ENCODE measurements at places on chromosomes 3 and 15.
A peak's percentile ranks its signal among the peaks of the same experiment; 100 is the strongest.

- no peak for DNase-seq
Measured at GRCh38 chr15:91603384-91604080, 250.0 kb upstream of the SLCO3A1 start.

- no peak for DNase-seq
Measured at GRCh38 chr3:86737517-86737916, 253.4 kb downstream of the VGLL3 start.

DNA sequence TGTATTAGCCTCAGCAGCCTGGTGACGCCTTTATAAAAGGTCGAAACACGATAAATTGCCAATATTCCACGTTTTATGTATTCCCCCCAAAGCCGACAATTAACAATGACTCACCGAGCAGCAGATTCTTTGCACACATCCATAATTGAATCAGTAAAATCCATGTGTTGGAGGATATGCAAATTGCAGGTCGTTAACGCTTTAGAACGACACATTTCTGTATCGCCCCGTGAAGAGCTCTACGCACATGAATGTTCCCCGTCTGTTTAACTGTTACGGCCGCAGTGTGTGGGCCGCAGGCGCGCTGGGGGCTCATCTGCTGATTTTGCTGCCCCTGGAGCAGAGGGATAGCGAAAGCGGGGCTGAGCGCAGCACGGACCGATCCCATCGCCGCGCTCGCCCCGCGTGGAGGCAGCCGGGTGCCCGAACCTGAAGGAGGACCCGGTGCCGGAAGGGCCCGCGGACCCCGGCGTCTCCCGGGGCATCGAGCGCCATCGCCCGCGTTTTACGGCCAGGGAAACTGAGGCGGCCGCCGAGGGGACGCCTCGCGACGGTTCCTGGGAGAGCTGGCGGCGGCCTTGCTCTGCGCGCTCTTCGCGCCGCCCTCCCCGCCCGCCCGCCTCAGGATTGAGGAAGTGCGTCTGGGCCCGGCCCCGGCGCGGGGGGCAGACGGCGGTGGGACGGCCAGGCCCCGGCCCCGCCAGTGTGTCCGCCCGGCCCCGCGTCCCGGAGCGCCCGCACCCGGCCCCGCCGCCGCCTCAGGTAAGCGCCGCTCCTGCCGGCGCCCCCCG, at the start of gene LRRK1:
Gene LRRK1, plus strand, starts transcription at position 668 of the 791 bp plus-strand sequence. CDS start 5,276 bp downstream, outside the sequence.
- peak; percentile 53 for DNase-seq

- DNase-seq = no peak
Measured at GRCh38 chr3:72784226-72784625, 64.0 kb downstream of the SHQ1 start.

DNA sequence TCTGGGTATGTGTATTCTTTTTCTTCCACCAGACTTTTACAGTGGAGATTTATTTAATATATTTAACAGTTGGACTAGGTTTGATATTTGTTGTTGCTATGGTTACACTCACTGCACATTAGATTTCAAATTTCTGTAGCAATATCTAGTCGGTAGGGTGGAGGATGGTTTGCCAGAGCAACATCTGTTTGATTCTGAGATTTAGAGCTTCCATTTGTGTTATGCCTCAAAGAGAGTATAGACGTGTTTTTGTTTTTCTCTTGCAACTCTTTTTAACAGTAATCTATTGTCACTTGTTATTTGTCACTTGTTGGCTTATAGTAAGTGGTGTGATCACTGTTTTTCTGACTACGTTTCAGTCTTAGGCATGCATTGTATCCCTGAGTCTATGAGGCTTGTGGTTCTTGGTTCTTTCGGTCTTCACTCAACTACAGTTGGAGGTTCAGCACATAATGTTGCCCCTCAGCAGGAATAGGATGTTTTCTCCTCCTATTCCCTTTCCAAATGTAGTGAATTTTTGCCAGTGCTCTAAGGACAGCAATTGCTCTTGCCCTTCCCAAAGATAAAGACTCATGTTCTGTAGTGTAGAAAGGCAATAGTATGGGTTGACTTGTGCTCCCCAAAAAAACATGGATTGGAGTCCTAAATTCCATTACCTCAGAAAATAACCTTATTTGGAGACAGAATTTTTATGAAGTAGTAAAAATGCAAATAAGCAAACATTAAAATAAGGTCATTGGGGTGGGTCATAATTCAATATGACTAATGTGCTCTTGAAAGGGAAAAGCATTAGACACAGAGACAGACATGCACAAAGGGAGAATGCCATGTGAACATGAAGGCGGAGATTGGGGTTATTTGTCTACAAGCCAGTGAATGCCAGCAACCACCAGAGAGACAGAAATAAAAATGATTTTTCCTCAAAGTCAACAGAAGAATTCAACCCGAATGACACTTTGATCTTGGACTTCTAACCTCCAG, 692.1 kb downstream of the DIPK2A start:
- no peak for DNase-seq

DNA sequence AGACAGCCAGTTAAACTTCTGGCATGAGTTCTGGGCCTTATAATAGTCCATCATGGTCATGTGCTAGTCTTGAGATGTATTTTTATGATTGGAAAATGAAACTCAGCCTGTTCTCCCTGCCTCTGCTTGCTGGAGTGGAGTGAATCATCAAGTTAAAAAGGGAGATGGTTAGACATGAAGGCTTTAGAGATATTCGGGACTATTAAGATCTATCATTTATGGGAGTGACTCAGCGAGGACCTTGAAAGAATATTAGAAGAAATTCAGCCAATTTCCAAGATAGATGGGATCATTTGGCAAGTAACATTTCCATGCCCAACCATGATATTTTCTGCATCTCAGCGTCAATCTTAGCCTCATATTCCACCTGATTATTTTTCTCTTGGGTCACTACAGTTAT, 79.8 kb downstream of the AGBL1 start:
- no peak for DNase-seq

DNA sequence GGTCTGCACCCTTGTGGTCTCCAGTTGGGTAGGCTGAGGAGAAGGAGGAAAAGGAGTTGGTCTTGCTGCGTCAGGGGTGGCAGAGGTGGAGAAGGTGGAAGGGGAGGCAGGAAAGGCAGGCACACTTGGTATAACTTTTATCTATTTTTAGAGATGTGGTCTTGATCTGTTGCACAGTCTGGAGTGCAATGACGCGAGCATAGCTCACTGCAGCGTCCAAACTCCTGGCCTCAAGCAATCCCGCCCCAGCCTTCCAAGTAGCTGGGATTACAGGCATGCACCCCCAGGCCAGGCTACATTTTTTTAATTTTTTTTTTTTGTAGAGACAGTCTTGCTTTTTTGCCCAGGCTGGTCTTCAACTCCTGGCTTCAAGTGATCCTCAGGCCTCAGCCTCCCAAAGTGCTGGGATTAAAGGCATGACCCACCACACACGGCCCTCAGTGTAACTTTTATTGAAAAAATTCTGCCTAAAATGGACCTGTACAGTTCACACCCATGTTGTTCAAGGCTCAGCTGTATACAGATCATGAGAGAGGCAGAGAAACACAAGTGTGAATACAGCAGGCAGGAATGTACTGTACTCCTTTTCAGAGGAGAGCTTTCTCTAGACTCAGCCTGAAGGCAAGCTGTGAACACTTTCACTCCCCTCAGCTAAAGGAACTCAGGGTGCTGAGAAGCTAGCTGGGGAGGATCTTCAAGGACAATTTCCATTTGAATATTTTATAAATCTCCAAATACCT, 2.1 kb upstream of the RHOV start:
- DNase-seq = no peak

- no peak for DNase-seq
Measured at GRCh38 chr3:50259432-50260026, 9.4 kb upstream of the SEMA3B start.

GRCh38 chr3:155192957-155193746, 100.3 kb downstream of the STRIT1 start:
- DNase-seq = no peak

All from NCI-H1105 treated with DMSO at 0.1 percent for 48 hours (cell line).